ENCODE measurements at places on chromosomes 6 and 20.

DNA sequence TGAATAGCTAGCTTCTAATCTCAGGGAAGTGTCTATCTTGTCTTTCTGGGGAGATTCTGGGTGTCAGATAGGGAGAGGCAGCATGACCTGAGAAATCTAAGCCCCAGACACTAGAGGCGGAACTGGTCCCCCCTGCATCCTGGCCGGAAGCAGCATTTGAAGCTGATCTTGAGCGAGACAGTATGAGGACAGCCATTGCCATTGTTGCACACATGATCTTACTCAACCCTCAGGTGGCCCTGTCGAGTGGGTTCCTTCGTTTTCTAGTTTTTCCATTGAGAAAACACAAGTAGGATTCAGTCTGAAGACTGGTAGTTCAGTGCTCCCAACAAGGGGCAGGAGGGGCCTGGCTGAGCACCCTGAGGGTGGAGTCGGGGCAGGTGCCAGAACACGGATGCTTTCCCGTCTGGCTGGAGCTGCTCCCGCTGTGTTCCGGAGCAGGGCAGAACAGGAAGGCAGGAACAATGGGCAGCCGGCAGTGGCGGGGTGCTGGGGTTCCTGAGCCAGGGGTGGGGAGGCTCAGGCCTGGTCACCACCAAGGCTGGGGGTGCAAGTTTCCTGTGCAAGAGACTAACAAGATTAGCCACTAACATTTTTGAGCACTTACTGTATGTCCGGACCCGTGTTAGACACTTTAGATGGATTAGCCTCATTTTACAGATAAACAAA, 7.9 kb upstream of the SDCBP2 start:
- DNase-seq = no peak

GRCh38 chr6:1070085-1070521, 241.8 kb upstream of the FOXQ1 start:
- DNase-seq = no peak

- DNase-seq = no peak
Measured at GRCh38 chr20:49568278-49569151, 578 bp upstream of the PTGIS start.

GRCh38 chr6:147758303-147758702, 249.8 kb downstream of the SAMD5 start:
- no peak for DNase-seq

GRCh38 chr6:119476024-119476423, 126.5 kb upstream of the MAN1A1 start:
- DNase-seq = no peak

- no peak for DNase-seq
Measured at GRCh38 chr20:5268449-5268848, 48.3 kb downstream of the PROKR2 start.

- no peak for DNase-seq
Measured at GRCh38 chr6:26251354-26252076, 113.5 kb upstream of the BTN3A2 start.

- DNase-seq = no peak
Measured at GRCh38 chr6:152428126-152428525, 209.0 kb downstream of the SYNE1 start.

GRCh38 chr6:5323979-5324378, 62.7 kb downstream of the FARS2 start:
- no peak for DNase-seq

- no peak for DNase-seq
Measured at GRCh38 chr20:58839991-58840747, 10.5 kb downstream of the GNAS-AS1 start.

DNA sequence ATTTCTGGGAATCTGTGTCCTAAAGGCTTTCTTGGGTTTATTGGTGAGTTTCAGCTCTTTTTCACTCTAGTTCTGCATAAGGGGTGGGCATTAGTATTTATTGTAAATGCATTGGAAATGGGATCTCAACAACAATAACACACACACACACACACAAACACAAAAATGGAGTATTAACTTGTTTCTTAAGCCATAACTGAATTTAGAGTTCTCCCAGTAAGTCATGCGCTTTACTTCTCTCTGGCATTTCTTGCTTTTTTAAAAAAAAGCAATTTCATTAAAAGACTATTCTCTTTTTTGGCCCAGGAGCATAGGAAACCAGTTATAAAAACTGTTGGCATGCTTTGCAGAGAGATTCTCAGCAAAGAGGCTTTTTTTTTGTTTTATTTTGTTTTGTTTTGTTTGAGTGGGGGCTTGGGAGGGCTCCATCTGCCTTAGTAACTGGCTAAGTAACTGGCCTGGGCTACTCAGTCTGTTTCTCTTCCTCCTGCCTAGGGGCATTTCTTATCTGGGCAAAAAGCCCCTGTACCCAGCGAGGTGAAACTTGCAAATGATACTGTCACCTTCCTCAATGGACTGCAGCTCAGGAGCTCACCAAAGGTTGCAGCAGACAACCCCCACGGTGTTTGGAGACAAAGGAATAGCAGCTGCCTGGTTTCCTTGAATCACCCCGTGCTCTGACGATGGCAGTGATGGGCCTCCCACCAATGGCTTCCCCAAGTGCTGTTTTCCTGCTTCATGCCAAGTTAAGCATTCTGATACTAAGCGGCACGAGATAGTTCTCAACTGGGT, 128.5 kb downstream of the BCAS1 start:
- DNase-seq = no peak

DNA sequence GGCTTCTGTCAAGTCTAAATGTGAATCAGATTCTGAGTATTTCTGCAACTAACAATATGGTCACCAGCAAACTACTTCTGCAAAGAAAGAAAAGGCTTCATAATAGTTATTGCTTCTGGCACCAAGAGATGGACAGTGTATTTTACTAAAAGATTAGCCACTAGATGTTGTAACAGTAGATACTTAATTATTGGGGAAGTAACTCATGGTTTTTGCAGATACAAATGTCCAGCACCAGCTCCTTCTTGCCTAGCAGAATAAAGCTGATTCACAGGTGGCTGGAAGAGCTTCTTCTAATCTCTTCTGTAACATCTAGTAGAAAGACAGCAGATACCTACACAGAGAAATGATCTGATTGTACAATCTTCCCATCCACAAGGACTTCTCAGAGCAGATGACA, 21.2 kb downstream of the ATXN1 start:
- DNase-seq = no peak

GRCh38 chr6:88449770-88450169, 283.6 kb upstream of the CNR1 start:
- no peak for DNase-seq

- DNase-seq = no peak
Measured at GRCh38 chr20:37185686-37186085, 6.3 kb upstream of the MROH8 start.

DNA sequence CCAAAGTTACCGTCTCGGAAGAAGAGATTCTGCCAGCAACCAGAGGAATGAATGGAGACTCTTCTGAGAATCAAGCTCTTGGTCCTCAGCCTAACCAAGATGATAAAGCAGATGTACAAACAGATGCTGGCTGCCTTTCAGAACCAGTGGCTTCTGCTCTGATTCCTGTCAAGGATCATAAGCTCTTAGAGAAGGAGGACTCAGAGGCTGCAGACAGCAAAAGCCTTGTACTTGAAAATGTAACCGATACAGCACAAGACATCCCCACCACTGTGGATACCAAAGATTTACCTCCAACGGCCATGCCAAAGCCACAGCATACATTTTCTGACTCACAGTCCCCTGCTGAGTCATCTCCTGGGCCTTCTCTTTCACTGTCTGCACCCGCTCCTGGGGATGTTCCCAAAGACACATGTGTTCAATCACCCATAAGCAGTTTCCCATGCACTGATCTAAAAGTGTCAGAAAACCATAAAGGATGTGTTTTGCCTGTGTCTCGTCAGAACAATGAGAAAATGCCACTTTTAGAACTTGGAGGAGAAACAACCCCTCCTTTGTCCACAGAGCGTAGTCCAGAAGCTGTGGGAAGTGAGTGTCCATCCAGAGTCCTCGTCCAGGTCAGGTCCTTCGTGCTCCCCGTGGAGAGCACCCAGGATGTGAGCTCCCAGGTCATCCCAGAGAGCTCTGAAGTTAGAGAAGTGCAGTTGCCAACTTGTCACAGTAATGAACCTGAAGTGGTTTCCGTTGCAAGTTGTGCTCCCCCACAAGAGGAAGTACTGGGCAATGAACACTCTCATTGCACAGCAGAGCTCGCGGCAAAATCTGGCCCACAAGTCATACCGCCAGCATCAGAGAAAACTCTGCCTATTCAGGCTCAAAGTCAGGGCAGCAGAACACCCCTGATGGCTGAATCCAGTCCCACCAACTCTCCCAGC, 109.6 kb downstream of the RTN4IP1 start:
- no peak for DNase-seq

DNA sequence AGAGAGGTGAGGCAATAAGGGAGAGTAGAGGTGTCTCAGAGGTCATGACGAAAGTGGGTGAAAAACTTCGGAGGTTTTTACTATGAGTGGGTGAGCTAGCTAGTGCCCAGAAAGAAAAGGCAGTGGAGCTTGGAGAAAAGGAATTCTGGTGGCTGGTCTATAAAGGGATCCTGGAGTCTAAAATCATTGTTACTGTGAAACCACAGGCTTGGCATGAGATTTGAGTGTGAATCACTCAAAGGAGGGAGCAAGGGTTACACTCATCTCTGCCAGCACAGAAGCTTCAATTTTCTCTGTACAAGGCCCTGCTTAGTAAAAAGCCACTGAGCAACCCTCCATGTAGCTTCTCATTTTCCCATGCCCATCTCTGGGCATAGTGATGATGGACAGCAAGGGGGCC, 47.5 kb downstream of the CD83 start:
- DNase-seq = no peak

DNA sequence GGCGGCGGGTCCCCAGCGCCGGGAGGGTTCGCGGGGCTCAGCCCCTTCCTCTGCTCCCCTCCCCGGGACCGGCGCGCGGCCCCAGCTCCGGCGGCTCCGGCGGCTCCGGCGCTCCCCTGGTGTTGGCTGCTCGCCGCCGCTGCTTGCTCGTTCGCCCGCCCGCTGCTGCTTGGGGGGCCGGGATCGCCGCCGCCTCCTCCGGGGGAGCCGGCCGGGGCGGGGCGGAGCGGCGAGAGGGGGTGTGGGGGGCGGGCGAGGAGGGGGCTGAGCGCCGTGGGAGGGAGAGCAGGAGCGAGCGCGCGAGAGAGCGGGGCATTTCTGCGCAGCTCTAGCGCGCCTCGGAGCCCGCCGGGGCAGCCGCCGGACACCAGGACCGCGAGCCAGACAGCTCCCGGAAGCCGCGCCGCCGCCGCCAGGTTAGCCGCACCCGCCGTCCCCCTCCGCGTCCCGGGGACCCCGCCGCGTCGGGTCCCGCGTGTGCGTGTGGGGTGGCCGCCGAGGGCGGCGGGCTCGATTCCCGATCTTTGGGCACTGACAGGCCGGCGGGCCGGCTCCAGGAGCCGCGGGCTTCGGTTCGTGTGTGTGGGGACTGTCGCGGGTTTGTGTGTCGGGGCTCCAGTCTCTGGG, 62.0 kb upstream of the EPB41L1 start:
- no peak for DNase-seq

Data from SK-N-MC (cell line).